ENCODE measurements at places on chromosomes 1 and 21.

DNA sequence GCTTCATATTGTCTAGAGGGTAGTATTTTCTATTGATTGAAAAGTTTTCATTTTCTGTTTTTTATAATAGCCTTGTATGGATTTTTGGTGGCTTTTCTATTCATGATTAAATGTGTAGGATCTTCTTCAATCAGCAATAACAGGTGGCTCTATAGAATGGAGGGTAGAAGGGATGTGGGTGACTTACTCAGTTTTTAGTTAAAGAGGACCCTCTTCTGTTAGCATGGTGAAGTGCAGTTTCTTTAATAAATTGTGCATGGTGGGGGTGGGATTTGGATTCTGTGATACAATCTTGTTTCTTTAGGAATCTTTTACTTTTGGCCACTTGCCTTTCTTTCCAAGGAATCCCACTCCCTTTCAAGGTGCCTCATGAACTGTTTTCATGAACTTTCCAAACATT is 64.7 kb downstream of the SLC35A3 start:
- no peak for DNase-seq

DNA sequence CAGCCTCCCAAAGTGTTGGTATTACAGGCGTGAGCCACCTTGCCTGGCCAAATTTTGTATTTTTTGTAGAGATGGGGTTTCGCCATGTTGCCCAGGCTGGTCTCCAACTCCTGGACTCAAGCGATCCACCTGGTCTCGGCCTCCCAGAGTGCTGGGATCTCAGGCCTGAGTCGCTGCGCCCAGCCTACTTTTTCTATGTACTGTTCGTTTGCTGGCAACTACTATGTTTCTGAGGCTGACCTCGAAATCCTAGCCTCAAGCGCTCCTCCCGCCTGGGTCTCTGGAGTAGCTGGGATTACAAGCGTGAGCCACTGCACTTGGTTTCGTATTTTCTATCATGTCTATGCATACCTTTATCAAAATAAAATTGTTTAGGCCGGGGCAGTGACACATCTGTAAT is 675 bp upstream of the TEKT2 start:
- DNase-seq, result no peak

GRCh38 chr1:42214447-42214871 is 49.9 kb upstream of the GUCA2A start:
- no peak for DNase-seq

GRCh38 chr1:66084442-66084841 is 291.7 kb downstream of the PDE4B start:
- DNase-seq, result no peak

DNA sequence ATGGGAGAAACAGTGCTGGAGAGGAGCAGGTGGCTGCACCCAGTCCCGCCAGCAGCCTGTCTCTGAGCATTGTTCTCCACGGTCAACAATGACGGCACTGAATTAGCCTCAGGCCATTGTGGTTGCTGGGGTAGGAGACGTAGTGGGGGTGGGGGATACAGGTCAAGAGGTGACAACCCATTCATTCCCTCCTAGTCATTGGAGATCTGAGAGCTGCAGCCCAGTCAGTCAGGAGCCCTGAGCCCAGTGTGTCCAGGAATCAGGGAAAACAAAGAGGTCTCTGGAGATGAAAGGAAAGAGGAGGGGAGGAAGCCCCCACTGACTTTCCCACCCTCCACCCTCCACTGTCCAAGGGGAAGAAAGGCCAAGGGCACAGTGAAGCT is 15.3 kb downstream of the SMIM12 start:
- DNase-seq, result no peak

Data from activated CD8-positive, alpha-beta memory T cell treated with anti-CD3 and anti-CD28 coated beads for 4 hours (primary cell).